ENCODE measurements at places on chromosomes 12 and 14.

DNA sequence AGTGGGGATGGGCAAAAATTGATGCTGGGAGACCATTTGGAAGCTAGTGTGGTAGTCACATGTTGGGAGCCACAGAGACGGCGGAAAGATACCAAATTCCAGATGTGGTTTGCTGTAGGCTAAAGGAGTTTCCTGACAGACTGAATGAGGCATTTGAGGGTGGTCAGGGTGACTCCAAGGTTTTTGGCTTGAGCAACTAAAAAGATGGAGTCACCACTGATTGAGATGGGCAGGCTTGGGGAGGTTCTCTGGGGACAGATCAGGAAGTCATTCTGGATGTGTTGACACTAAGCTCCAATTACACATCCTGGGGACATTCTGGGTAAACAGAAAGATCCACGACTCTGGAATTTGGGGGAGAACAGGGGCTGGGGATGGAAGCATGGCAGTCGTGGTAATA, 15.5 kb upstream of the SERPINA9 start:
- DNase-seq, result no peak

DNA sequence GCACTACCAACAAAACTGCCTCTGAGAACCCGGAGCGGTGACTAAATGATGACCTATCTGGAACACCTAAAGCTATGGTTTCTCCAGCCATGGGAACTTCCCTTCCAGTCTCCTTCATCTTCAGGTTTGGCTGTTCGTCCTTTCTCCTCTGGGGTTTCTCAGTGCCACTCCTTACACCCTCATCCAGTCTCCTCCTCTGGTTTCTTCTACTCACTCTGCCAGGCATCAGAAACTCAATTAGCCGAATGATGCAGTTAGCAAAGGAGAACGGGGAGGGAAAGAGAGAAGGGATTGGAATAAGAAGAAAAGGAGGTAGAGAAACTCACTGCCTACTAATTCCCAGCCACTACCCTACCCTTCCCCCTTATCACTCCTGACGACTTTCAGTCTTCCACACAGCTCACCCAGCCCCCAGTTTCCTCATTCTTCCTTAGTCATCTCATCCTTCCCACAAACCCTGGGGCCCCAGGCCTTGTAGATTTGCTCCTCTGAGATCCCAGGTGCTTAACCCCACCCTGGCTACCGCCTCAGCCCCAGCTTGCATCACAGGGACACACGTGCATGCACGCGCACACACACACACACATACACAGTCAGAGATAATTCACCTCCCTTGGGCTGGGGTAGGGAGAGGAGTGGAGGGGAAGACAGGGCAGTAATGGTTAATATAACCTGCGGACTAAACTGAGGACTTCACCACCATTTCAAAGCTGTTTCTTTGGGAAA, 13.0 kb downstream of the FGD6 start:
- no peak for DNase-seq

DNA sequence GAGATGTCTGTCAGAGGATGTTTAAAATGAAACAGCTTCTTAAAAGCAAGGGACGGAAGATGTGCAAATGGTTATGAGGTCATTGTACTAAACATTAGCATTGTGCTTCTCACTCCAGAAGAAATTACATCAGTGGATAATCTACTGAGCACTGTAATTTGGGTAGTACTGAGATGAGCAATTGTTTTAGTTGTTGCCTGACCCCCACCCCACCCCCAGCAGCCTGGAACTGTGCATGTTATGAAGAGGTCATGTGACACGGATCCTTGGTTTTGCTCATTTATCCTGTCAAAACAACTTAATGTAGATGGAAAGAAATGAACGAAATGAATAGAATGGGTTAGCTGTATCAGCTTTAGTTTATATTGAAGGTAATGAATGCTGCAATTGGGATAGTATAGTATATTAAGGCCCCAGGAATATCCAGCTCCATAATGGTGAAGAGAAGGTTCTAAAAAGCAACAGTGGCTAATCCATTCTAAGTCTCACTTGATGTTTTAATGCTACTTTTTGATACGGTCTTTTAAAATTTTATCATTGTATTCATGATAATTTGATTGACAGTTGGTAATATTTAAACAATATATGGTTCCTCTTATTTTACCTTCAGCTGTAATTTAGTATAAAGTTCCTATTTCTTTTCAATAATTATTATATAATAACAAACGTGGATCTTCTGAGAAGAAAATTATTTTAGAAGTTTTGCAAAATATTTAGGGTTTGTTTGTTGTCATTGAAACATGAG, 58.5 kb downstream of the WNK1 start:
- DNase-seq, result no peak

GRCh38 chr14:52220924-52221811, 46.3 kb upstream of the PTGDR start:
- DNase-seq, result no peak

All from SK-N-SH (cell line).